ENCODE measurements at places on chromosomes 2 and 18. TPM values are rescaled to one million over a fixed set of nuclear protein-coding genes. Genes with fewer than 3 reads are reported as not detected.

Gene SLC4A3
- 19.7 TPM for total RNA-seq

Gene FBXO36
- total RNA-seq: 3.9 TPM

Gene DUSP11
- total RNA-seq: 22.2 TPM

DNA sequence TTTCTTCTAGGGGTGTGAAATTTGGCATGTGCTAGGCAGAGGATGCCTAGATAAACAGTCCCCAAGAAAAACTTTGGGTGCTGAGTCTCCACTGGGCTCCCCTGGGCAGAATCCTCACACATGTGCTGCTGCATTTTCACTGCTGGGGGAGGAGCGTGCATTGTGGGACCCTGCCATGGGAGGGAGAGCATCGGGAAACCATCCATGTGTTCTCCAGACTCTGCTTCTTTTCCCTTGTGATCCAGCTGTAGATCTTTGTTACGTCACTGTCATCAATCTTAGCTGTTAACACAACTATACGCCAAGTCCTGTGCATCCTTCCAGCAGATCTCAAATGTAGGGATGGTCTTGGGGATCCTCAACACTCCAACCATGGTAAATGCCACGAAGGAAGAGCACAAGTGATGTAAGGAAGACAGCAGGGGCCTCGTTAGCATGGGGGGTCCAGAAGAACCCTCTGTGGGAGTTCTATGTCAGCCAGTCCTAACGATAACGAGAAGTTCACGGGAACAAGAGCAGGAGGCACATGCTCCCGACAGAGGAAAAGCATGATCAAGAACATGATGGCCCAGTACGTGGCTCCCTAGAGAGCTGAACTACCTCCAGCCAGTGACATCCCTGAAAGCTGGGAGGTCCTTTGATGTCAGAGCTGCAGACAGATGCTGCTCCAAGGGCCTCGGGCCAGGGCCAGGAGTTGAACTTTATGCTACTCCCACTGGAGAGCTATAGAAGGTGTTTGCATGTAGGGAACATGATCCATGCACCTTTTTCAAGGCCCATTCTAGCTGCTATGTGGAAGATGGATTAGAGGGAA is 41.1 kb upstream of the NPAS2 start:
- no peak overlapping the region for H3K4me3 ChIP-seq
- H3K27me3 ChIP-seq: peaks cover 10% of the 10 kb centered on the region
- H3K36me3 ChIP-seq: no peaks in the 10 kb centered on the region
- peaks cover 10% of the 10 kb centered on the region for H3K4me1 ChIP-seq
- no peak overlapping the region for H3K27ac ChIP-seq

- DNase-seq: no peak
- no peak overlapping the region for H3K27ac ChIP-seq
- peaks cover 3% of the 10 kb centered on the region for H3K36me3 ChIP-seq
- no peak overlapping the region for H3K4me3 ChIP-seq
- H3K27me3 ChIP-seq: no peaks in the 10 kb centered on the region
These were observed 8.5 kb downstream of the ESPNL start for GRCh38 chr2:238108423-238109183.

DNA sequence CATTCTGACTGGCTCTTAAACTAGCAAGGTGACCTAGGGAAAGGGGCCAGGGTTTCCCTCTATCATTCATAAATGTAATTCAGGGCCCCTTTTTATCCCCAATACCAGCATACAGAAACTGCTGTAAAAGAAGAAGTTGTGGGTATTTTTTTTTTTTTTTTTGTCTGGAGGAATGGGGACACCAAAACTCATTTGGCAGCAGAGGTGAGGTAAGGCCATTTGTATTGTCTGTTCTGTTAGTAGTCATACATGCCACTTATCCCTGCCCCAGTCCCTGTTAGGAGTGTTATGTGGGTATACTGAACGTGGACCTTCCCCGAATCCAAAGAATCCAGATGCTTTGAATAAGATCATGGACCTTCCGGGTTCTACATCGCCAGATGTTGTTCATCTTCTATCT is 1.7 kb downstream of the SEPTIN2 start:
- peaks cover 54% of the 10 kb centered on the region for H3K4me1 ChIP-seq
- H3K27me3 ChIP-seq: no peaks in the 10 kb centered on the region
- H3K27ac ChIP-seq: peak overlapping the region; percentile 99
- H3K36me3 ChIP-seq: peaks cover 6% of the 10 kb centered on the region

DNA sequence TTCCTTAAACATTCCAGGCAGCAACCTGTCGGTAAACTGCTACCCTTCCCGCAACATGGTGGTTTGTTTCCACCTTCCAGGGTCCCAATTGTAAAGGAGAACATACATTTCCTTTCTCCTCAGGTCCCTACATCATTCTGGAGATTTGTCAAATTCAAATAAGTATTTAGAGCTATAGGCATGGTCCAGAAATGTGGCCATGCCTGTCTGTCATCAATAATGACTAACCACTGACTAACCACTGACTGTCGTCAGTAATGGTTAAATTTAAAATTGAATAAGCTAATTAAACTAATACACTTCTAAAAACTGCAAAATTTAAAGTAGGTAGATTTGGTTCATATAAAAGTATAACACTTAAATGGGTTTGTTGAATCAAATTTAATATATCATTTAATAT is 984.0 kb upstream of the SLC39A10 start:
- H3K27ac ChIP-seq: no peak overlapping the region
- no peak for DNase-seq
- H3K36me3 ChIP-seq: no peaks in the 10 kb centered on the region
- peaks cover 6% of the 10 kb centered on the region for H3K4me1 ChIP-seq
- H3K4me3 ChIP-seq: no peak overlapping the region

DNA sequence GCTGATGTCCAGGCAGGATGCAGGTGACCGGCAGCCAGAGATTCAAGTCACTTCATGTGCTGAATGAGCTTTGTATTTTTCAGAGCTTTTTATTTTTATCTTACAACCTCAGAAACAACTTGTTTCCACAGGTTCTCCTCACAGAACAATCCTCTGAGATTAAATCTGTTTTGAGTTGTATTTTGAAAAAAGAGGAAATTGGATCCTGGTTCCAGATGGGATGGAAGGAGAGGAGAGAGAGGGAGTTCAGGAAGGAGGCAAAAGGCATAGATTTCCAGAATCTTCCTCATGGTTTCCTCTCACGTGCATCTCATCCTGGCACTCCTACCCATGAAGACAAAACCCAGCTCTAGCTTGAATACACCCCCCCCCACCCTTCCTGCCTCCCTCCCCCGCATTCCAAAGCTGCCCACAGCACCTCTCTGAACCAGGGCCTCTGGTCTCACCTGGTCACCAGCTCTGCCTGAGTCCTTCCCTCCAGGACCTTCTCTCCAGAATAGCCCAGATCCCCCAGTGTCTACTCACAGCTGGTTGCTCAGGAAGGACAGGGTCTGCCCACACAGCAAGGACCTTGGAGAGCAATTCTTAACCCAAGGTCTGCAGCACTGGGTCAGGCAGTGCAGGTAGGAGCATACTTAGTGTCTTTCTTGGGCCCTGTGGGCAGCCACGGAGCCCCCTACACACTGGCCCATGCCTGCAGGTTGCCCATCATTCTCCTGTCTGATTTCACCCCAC is 104.7 kb downstream of the ZFP36L2 start:
- H3K27me3 ChIP-seq: peaks cover 4% of the 10 kb centered on the region
- H3K4me1 ChIP-seq: peaks cover 2% of the 10 kb centered on the region
- peak overlapping the region; percentile 63 for H3K27ac ChIP-seq
- no peak for DNase-seq
- no peak overlapping the region for H3K4me3 ChIP-seq
- H3K36me3 ChIP-seq: no peaks in the 10 kb centered on the region
